ENCODE measurements at places on chromosomes 1 and 21. TPM values are rescaled to one million over a fixed set of nuclear protein-coding genes. Genes with fewer than 3 reads are reported as not detected.

Gene DAB1
- 0.27 TPM for total RNA-seq

Gene LCE3D
- total RNA-seq: not detected

Gene VANGL2
- 17.7 TPM for total RNA-seq

Gene TNFSF4
- 0.57 TPM for total RNA-seq

Gene AMY2A
- total RNA-seq: not detected

Gene IGSF5
- not detected for total RNA-seq

Gene GBP1
- 26.3 TPM for total RNA-seq

Gene DHRS3
- total RNA-seq: 52.5 TPM

Gene CD52
- not detected for total RNA-seq

Gene DYNLT5
- 0.35 TPM for total RNA-seq

Gene KPRP
- not detected for total RNA-seq

Gene OR2T29
- not detected for total RNA-seq

Gene INTS3
- 62.7 TPM for total RNA-seq

Gene CCDC181
- 0.63 TPM for total RNA-seq

Gene UBL4B
- total RNA-seq: not detected

Gene CRYBG2
- not detected for total RNA-seq

Gene C1QTNF12
- 3.8 TPM for total RNA-seq

Gene DNAH14
- total RNA-seq: 15.4 TPM

Gene CAPN9
- not detected for total RNA-seq

Gene B3GALNT2
- 37.3 TPM for total RNA-seq

Gene OLFML3
- total RNA-seq: 37.0 TPM

Gene SLC9C2
- not detected for total RNA-seq

Gene ELAPOR1
- total RNA-seq: 0.31 TPM

Gene PLA2G2D
- not detected for total RNA-seq

Gene POTED
- not detected for total RNA-seq

Gene C1orf115
- 5.9 TPM for total RNA-seq

Gene IL23R
- total RNA-seq: not detected

Gene RHD
- not detected for total RNA-seq

Gene F3
- total RNA-seq: 11.2 TPM

Gene IFI44
- 19.7 TPM for total RNA-seq

Gene LIPI
- not detected for total RNA-seq

Data from osteocyte (in vitro differentiated cells).